Inflammatory macrophage treated with lipopolysaccharide for 1 hour (primary cell): ENCODE measurements at places on chromosomes 2 and 18.

GRCh38 chr18:53906681-53907080, 317.8 kb downstream of the MBD2 start:
- no peak for DNase-seq

- no peak for DNase-seq
Measured at GRCh38 chr18:76518123-76518859, 23.2 kb upstream of the ZNF516 start.

DNA sequence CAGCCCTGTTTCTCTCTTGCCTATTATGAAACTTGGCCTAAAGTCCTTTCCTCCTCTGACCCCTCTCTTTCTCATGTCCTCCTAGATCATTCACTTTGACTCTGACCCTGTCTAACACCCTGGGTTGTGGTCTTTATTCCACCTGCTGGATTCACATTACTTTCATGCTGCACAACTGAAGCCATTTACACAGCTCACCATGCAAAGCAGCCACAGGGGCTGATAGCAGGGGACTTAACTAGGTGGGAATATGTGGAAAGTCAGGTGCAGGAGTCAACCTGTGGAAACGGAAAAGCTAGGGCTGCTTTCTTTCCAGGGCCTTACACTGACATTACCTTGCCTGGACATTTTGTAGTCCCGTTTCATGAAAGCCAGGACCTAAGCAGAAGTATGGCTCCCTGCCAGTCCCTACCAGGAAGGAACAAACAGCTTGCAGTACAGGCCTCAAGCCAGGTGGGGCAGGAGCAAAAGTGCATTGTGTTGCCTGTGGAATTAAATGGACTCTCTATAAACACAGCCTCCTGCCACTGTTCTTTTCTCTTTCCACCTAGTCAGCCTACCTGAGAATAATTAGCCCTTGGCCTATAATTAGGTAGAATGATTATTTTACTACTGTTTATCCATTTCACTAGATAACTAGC, 11.8 kb downstream of the MAPRE3 start:
- DNase-seq: peak; percentile 19

DNA sequence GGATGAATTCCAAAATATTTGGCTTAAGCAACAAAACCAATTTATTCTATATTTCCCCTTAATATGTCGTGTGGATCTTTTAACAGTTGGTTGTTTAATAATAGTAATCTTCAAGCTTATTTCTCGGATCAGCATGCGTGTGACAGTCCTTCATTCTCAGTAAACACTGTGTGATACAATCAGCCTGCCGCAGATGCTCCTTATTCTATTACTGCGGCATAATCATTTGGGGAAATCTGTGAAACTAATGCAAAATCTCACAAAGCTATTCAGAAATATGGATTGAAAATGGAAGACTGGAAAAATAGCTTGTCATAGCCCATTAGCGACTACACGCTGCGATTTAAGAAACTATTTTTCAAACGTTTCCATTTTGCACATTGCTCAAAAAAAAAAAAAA, 36.9 kb downstream of the LINC00305 start:
- no peak for DNase-seq

- no peak for DNase-seq
Measured at GRCh38 chr2:236402033-236402790, 138.0 kb upstream of the ASB18 start.

DNA sequence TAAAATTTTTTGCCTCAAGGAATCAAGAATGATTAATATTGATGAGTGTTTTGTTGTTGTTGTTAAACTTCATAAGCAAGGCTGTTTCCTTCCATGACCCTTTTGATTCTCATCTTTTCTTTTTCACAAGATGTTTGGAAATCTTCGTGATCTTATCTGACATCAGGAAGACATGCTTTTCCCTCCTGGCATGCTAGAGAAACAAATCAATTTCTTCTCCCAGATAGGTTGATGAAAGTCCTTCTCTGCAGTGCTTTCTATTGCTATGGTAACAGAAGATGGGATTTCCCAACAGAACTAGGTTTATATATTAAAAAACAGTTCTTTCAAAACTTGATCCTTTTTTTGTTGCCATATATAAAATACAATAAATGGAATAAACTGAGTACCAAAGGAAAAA, 85.2 kb downstream of the EML6 start:
- DNase-seq: no peak

DNA sequence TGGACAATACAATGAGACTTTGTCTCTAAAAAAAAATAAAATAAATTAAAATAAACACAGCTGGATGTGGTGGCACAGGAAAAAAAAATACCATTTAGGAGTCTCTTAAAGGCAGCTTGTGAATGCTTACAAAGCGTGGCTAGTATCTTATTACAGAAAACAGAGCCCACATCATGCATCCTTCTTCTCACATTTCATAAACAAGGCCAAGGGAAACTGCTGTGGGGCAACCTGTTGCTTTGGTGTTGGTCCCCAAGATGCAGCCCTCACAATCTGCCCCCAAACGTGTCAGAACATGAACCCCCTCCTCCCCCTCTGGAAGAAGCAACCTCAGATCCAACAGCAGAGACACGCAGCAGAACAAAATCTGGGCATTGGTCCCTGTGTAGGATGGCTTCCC, 2.6 kb downstream of the SLC14A1 start:
- DNase-seq: no peak

DNA sequence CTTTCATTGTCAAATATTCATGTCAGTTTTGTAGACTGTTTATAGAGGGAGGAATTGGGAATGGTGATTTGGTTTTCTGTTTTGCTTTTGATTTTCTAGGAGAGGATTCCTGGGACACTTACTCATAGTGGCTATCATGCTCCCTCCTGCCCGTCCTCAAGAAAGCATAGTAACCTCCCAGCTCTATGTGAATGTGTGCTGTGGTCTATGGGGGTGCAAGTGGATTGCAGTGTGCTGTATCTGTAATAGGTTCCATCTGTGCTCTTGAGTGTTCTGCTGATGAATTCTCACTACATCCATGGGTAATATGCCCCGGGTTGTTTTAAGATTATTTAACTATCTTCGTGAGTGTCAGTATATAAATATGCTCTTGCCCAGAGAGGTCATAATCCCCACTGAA, 811.3 kb downstream of the CNTNAP5 start:
- no peak for DNase-seq

- peak; percentile 75 for DNase-seq
Measured at GRCh38 chr2:153519257-153519875, 40.8 kb upstream of the RPRM start.

GRCh38 chr2:18129348-18129747, 250.9 kb downstream of the KCNS3 start:
- no peak for DNase-seq

- DNase-seq: no peak
Measured at GRCh38 chr18:59358414-59358711, 702 bp downstream of the LMAN1 start.

- DNase-seq: no peak
Measured at GRCh38 chr2:20137131-20137571, 85.7 kb upstream of the LAPTM4A start.

DNA sequence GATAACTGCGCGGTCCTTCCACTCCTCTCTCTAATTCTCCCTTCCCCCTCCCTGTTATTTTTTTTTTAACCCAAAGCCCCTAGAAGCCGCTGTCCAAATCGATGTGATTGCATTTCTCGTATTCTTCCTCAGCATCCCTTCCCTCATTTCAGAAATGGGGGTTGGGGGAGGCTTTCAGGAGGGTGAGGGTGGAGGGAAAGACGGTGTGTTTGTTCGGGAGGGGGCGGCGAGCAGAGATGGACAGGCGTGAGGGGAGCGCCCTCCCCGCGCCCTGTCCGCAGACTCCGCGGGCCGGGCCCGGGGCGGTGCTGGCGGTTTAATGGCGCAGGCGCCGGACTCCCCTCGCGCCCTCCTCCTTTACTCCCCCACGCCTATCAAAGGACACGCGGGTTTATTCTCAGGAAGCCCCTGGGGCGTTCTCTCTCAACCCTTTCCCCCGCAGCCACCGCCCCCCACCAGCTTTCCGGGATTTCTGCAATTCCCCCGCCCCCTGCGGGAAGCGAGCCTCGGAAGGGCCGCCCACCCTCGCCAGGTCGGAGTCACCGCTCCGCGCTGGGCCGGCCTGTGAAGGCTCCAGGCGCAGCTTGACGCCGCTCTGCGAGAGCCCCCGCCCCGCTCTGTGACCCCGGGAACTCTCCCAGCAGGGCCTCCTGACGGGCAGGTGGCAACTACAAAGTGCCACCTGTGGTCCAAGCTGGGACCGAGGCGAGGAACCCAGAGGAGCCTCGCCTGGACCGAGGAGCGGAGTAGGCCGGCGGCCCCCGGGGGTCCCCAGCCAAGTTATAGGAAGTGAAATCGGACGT, 981 bp downstream of the ST8SIA3 start:
- DNase-seq: no peak

DNA sequence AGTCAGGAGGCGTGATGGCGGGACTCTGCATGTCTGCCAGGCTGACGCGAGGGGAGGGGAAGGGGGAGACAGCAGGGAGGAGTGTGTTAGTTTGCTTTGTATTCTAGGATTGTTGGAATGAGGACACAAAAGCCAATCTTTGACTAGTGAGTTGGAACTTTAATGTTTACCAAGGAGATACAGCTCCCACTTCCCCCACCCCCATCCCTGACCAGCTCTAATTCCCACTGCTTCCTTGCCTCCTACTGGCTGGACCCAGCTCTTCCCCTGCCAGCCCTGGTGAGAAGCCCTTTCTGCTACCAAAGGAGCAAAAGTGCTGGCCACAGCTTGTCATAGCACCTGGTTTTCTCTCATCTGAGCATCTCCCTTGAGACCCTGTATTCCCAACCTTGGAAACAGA, 84.5 kb downstream of the CELF4 start:
- DNase-seq: no peak

DNA sequence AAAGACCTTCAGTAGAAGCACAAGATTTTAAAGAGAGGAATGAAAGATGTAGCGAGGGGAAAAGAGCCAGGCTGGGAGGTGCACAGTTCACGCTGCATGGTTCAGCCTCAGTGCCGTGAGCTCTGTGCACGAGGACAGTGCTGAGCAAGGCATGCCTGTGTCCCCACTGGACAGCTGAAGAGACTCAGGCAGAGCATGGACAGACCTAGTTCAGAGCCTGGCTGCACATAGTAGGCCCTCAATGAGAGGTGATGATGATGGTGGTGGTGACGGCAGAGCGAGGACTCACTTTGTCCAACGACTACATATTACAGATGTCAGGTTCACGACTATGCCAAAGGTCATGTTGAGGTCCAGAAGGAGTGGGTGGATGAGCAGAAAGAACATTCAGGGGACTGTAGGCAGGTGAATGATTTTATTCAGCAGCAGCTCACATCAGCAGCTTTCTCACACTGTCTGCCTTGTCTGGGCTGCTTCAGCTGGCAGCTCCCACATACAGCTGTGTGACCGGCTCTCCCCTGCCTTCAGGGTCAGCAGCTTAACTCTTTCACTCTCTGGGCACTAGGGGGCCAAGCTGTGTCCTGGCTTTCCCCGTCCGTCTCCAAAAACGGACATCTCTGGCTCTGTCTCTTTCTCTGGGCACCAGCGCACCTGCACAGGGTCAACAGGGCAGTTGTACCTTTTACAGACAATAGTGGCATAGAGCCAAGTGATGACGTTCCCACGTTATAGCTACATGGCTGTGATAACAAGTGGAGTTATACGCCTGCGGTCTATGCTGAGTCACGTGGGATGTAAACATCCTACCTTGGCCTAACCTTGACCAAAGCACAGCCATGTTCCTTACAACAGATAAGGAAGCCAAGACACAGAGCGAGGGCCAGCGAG, 128.8 kb upstream of the MSH6 start:
- DNase-seq: no peak

- DNase-seq: no peak
Measured at GRCh38 chr2:239188536-239188935, 212.3 kb downstream of the HDAC4 start.

DNA sequence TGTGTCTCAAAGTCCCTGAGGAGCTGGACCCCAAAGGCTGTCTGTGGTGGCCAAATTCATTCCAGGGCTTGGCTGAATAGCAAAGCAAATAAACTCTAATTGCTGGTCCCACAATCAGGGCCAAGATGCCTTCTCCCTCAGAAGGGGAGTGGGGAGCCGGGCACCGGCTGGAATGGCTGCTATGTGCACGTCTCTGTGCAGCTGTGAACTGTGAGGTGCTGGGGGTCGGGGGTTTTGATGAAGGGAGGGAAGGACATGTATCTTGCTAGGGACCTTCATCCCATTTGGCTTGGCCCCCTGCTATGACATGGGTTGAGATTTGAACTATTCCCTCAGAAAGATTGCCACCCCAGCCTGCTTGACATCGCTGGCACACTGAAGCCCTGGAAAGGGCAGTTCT, 60.4 kb downstream of the CIB4 start:
- no peak for DNase-seq

DNA sequence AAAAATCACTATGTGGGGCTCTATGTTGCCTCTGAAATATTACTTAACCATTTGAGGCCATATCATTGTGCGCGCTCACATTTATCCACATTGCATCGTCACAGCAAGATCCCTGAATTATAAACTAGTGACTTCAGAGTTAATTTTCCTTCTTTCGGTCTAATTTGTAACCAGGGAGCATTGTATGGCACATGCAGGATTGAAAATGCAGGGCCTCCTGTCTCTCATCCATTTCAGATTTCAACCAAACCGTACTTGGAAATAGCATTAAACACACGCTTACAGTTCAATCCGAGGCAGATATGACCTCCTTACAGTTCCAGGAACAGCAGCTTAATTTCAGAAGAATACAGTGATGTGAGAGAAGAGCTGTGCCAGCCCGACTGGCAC, 532 bp downstream of the MYOM1 start:
- DNase-seq: no peak

GRCh38 chr2:189312211-189312610, 129.1 kb upstream of the WDR75 start:
- no peak for DNase-seq

DNA sequence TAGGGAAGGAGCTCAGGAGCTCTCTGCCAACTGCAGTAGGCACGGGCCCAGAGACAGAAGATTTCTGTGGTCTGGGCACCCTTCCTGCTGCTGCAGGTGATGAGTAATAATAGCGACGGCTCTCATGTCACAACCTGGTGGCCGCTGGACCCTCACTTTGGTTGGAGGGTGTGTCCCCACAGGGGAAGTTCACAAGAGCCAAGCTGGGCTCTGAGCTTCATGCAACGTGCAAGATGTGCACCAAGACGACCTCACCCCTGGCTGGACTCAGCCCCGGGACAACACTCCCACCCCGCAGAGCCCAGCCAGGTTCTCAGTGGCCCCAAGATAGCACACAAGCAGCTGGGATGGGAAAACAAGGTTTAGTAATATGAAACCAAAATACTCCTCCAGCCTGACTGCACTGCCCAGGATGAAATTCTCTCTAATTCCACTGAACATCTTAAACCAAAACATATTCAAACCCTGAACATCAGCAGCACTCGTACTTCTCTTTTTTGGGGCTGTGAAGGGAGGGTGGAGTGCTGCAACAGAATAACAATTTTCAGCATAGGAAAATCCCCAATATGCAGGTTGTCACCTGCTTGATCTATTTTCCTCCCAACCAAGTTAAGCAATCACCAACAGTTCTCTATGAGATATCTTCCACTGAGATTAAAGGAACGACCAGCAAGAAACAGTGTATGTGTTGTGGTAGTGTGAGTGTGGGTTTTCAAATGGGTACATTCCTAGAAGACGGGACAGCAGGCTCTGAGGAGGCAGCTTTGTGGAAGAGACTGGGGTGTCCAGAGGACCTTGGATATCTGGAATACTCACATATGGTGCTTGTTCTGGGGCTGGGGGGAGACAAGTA, 26.5 kb downstream of the BCL2 start:
- peak; percentile 45 for DNase-seq

GRCh38 chr2:41488888-41489287, 558.9 kb upstream of the PKDCC start:
- peak; percentile 48 for DNase-seq
